Natural killer cell (primary cell): ENCODE measurements at places on chromosomes 16 and 17.
A peak's percentile ranks its signal among the peaks of the same experiment; 100 is the strongest.

DNA sequence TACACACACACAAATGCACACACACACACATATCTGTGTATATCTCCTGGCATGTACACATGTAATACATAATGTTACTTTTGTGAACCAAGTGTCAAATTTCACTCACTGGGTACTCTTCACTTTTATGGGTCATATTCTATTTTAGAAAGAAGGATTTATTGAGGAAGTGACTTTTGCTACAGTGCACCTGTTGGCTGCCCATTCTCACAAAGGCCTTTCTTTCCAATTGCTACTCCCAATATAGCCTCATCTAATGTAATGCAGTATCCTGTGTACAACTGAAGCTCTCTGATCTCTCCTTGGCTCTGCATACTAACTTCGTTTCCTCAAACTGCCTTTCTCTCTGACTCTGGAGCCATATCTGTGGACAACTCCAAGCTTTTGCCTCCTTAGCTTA is 107.5 kb downstream of the ABCA8 start:
- DNase-seq, result no peak

- DNase-seq, result no peak
Observed at GRCh38 chr17:79183293-79184158, 108.9 kb downstream of the ENGASE start.

- no peak for DNase-seq
Observed at GRCh38 chr17:64129515-64129764, 504 bp downstream of the ERN1 start.

DNA sequence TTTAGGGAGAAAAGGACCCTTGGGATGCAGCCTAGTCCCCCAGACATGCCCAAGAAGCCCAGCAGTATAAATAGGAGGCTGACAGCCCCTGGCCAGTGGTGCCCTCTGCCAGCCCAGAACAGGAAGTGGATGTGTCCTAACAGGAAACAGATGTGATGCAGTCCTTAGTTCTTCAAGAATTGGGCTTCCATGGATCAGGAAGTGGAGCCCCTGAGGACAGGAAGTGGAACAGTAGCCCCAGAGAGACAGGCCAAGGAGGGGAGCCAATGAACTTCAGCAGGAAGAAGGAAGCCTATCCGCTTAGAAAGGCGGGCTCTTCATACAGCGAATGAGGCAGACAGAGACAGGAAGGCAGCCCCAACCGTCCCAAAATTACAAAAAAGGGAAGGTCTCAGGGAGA is 7.2 kb downstream of the CTF1 start:
- DNase-seq, result peak; percentile 43

DNA sequence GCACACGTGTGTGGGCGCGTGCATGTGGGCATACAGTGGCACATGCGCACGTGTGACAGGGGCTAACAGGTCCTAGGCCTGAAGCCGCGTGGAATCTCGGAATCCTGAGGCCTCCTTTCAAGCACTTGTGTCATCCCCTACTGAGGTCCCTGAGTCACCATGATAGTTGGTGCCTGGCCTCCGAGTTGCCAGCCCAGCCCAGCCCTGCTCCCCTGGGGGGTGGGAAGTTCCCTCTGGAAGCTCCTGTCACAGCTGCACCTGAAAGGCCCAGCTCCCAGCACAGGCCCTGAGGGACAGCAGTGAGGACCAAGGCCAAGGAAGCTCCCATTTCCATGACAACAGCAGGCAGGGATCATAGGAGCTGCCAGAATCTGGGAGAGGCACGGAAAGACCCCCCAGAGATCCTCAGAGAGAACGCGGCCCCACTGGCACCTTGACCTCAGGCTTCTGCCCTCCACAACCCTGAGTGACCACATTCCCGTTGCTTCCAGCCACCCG is 35.4 kb upstream of the ENPP7 start:
- DNase-seq, result no peak

GRCh38 chr16:56883586-56883985 is 18.6 kb downstream of the SLC12A3 start:
- no peak for DNase-seq
